ENCODE measurements at places on chromosomes 6 and 20.
A peak's percentile ranks its signal among the peaks of the same experiment; 100 is the strongest.

DNA sequence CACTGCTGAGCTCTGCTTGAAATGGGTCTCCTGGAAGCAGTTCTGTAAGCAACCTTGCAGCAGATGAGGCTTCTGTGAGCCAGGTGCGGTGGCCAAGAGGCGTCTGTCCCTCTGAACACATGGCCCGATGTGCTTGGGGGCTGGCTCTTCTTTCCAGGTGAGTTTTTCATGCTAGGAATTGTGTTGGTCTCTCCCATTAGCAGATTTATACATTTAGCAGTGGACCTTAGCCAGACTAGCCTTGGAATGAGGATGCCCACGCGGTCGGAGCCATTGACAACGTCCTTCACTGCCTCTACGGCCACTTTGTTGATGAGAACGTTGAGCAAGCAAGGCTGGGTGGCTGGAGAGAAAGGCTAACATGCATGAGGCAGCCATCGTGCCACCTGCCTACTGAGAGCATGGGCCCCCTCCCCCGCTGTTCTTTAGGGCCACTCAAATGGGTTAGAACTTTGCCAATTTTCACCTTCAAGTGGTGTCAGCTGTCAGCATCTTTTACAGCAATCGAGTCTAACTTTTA is 33.5 kb downstream of the ERMARD start:
- no peak for DNase-seq

- no peak for DNase-seq
Observed at GRCh38 chr20:43492101-43492500, 15.4 kb upstream of the L3MBTL1 start.

DNA sequence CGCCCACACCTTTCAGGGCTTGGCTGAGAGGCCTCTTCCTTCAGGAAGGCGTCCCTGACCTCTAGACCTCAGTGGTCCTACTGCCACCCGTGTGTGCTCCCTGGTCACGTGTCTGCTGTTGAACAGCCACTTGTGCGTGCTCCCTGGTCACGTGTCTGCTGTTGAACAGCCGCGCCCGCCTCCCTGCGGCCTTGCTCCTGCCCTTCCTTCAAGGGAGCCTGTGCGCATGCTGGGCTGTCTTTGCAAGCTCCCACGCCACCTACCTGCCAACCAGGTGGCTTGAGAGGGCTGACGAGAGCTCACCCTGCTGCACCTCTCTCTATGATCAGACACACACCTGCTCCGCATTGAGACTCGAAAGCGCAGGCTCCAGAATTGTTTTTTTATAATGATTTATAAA is 179.3 kb downstream of the BMP7 start:
- DNase-seq: no peak

- no peak for DNase-seq
Observed at GRCh38 chr20:32441638-32442037, 83.5 kb downstream of the ASXL1 start.

DNA sequence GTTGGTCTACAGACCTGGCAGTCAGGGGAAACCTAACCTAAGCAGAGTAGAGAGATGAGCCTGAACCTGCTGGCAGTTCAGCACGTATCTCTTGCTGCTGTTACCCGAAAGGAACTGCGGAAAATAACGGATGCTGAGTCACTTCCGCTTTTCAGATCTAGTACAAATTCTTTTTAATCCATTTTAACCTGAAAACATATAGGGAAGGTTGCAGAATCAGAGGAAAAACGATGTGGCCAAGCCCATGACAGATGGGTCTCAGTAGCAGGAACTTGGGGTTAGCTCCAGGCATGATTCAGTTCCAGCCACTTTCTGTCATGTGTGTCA is 351.9 kb upstream of the PRND start:
- no peak for DNase-seq

DNA sequence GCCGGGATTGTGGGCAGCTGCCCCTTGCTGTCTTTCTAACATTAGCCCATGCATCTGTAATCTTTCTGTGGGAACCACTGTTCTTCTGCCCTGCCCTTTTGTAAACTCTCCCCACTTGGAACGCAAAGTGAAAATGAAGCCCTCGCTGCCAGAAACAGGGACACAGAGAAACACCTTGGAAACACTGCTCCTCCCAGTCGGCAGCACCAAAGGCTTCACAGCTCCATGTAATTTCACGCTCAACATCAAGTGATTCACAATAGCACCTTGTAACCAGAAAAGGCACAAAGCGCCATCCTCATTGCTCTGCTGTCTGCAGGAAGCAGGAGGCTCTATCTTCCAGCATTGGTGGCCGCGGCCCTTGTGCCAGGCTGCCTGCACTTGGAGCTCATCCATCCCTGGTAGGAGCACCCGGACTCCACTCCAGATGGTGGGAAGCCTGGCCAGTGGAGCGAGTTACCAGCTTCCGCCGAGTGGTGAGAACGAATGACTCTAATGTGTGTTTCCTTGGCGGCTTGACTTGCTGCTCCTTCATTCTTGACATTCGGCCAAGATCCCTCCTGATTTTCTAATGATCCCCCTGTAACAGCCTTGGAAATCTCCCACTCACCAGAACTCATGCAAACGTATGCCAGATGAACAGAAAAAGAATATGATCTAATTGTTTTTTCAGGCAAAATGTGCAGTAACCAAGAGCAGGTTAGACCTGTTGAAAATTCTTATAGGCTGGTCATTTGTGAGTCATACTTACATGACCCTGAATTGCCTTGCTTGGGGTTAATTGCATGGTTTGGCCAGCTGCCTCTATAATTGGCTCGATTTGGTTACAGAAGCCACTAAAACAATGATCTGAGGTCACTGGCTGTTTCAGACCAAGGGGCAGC is 169.1 kb upstream of the CDYL start:
- peak; percentile 19 for DNase-seq

- no peak for DNase-seq
Observed at GRCh38 chr6:12717356-12717755, 789 bp downstream of the PHACTR1 start.

All from amygdala (tissue), 56 donors.